ENCODE measurements at places on chromosomes 13 and 19.
A peak's percentile ranks its signal among the peaks of the same experiment; 100 is the strongest.

- DNase-seq: no peak
Observed at GRCh38 chr13:81171065-81171647, 830.2 kb upstream of the SPRY2 start.

GRCh38 chr19:16075430-16076153 is 703 bp upstream of the TPM4 start:
- no peak for DNase-seq

- DNase-seq: peak; percentile 62
Observed at GRCh38 chr19:47227352-47228167, 3.4 kb downstream of the BBC3 start.

GRCh38 chr13:46810440-46810839 is 13.5 kb upstream of the ESD start:
- DNase-seq: no peak

DNA sequence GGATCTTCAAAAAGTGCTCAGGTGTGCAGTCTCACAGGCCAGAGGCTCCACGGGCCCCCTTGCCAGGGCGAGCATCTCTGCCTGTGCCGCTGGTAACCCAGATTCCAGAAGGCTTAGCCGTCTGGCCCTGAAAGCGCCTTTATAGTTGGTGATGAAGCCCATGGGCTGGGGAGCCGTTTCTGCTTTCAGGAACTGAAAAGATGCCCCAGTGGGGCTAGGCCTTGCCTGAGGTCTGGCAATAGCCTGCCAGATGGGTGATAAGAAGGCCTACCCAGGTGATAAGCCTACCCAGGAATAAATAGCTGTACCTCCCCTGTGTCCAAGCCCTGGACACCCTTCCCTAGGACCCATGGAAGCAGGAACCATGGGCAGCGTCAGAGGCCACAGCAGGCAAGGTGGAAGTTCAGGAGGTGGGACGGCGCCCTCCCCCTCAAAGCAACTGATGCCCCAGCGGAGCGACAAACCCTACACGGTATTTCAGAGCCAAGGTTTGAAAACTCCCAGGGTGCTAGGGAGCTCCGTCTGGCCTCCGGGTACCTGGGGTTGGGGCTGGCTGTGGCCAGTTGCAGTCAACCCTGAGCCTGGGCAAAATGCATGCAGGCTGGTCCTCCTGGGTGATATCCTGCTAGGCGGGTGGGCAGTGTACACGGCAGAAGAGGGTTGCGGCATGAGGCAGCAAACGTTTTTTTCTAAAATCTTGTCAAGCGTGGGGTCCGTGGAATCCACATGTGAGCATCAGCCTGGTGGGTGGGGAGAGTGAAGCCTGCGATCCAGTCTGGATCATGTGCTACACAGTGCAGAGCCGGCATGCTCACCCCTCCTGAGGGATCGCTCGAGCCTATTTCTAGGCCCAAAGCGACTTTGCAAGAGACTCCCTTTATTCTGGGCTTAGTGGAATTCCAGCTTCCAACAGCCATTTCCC is 45.3 kb downstream of the ACTN4 start:
- DNase-seq: no peak

Measured in astrocyte of the cerebellum (primary cell).